ENCODE measurements at places on chromosomes 16 and 17.

- DNase-seq, result no peak
These were observed 3.5 kb downstream of the OMG start for GRCh38 chr17:31293581-31293980.

GRCh38 chr16:963913-964312, 6.9 kb downstream of the LMF1 start:
- no peak for DNase-seq

DNA sequence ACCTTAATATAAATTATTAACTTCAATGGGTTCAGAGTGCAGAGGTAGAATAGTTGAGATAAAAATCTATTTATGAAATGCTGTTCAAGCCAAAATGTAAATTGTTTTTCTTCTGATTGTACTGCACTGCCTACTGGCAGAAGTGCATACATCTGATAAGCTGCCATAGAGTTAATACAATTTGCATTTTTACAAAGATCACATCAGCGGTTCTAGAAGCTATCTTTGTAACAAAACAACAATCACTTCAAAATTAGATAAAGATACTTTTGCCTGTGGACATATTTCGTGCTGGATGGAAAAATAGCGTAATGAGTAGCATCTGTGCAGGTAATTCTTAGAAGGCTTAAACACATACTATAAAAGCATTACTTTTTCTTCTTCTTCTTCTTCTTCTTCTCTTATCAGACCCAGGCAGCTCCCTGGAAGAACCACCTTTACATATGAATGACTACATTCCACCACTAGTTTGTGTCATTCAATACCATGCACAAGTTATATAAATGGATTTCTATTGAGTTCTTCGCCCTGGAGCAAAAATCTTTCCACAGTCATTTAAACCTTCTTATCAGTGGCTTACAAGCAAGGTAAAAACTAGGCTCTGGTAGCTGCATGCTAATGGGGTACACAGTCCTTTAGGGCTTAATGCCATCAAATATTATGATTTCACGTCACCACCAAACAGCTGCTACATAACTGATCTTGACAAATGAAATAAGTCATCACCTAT, 47.0 kb downstream of the SYNRG start:
- DNase-seq, result no peak

GRCh38 chr16:27154705-27155521, 48.4 kb upstream of the KDM8 start:
- DNase-seq, result peak; percentile 52

GRCh38 chr16:75304521-75305363, 53.3 kb upstream of the BCAR1 start:
- no peak for DNase-seq

DNA sequence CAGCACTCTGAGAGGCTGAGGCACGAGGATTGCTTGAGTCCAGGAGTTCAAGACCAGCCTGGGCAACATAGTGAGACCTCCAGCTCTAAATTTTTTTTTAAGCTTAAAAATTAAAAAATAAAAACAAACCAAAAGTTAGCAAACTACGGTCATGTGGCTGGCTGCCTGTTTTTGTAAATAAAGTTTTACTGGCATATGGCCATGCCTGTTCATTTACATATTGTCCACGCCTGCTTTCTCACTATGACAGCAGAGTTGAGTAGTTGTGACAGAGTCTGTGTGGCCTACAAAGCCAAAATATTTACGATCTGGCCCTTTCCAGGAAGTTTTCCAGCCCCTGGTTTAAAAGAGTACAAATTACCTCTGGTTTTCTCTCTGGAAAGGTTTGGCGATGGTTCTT, 3.3 kb downstream of the SLX4 start:
- DNase-seq, result no peak

DNA sequence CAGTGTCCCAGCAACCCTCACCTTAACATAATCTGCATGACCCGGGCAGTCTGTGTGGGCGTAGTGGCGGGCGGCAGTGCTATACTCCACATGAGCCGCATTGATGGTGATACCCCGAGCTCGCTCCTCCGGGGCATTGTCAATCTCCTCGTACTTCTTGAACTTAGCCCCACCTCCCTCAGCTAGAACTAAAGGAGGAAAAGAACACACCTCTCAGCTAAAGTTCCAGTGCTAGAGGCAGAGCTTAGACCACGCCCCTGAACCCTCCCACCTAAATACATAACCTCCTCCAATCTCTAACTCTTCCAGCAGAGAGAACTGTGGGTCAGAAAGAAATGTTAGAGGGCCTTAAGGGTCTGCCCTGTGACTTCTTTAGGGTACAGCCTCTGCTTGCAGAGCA, 855 bp downstream of the TUFM start:
- no peak for DNase-seq

DNA sequence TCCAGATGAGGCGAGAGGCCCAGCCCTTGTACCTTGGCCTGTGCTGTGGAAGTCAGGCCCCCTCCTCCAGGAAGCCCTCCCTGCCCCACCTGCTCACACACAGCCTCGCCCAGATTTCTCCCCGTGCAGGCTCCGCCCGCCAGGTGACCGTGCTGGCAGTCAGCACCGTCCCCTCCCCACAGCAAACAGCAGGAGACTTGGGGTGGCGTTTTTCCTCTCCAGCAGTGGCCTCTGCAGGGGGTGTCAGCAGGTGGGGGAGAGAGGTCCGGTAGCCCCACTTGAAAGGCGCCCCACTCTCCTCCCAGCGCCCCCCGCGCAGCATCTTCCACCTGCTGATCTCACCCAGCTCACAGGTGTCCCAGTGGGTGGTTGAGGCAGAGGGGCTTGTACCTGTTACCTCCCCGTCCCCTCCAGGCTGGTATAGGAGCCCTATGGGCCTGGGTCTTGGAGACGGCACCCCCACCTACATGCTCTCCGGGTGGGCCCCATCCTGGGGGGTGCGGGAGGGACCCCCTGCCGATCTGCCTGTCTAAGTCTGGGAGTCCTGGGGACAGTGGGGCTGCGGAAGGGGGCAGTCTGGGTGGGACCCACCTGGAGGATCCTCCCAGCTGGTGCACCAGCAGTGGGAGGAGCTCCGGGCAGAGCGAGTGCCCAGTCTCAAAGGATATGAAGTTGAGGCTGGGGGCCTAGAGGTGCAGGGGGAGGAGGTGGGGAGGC, 4.2 kb upstream of the C1QTNF8 start:
- DNase-seq, result no peak

DNA sequence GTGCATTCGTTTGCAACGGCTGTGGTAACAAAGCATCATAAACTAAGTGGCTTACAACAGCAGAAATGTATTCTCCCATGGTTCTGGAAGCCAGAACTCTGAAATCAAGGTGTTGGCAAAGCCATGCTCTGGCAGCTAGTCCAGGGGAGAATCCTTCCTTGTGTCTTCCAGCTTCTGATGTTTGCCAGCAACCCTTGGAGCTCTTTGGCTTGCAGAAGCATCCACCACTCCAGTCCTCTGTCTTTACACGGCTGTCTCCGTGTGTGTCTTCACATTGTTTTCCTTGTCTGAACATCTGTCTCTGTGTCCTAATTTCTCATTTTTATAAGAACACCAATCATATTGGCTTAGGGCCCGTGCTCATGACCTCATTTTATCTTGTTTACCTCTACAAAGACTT, 265.3 kb upstream of the HSBP1 start:
- DNase-seq, result no peak

- DNase-seq, result no peak
These were observed 10.0 kb downstream of the CYBC1 start for GRCh38 chr17:82440469-82440981.

Measured in GM19239 (cell line).